ENCODE measurements at places on chromosomes 2 and 18.

GRCh38 chr18:34738175-34738894 is 28.2 kb downstream of the DTNA start:
- DNase-seq, result no peak

DNA sequence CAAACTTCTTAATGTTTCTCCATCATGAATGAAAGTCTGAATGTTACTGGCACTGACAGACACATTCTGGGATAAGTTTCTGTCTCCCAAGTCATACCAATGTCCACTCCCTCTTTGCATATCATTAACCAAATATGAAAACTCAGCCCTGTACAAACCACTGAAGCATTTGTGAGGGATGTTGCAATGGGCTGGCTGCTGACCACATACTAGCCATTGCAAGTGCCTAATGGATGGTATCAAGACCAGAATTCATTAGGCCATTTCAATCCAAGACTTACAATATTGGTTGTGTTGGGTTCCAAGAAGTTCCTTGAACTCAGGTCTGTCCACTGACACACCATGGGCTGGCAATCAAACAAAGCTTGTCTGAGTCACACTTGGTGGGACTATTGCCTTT is 73.8 kb downstream of the CBLN2 start:
- DNase-seq, result no peak

- no peak for DNase-seq
These were observed 52.3 kb downstream of the TDRD15 start for GRCh38 chr2:21175895-21176646.

GRCh38 chr18:11993264-11993916 is 12.1 kb downstream of the IMPA2 start:
- no peak for DNase-seq

Measured in GF-D8 (cell line).